ENCODE measurements at places on chromosomes 16 and 17.

GRCh38 chr16:24054741-24055491 is 201.2 kb upstream of the CACNG3 start:
- DNase-seq, result no peak

DNA sequence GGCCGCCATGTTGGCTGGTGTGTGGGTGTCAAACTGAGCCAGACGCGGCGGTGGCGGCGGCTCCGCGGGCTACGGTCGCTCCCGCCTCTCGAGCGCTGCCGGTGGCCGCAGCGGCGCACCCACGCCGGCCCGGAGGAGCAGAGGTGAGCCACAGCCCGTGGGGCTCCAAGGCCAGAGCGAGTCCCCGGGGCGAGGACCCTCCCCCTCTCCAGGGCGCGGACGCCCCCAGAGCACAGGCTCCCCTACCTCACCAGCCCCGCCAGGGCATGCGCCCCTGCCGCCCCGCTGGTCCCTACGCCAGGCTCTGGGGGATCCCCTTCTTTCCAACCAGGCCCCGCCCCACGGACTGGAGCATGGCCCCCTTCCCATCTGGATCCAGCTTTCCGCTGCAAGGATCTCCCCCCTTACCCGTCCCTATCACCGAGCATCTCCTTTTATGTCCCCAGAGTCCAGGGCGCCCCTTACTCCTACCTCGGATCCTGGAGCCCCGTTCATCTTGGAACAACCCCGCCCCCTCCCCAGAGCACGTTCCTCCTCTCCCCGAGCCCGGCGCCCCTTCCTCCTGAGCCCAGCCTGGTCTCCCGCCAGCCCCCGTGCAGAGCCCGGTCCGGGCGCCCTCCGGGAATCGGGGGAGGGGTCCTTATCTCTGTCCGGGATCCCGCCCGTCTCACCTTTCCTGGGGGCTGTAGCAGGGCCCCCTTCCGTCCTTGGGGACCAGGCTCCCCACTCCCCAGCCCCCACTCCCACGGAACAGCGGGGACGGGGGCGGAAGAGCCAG is 412 bp downstream of the EPN2 start:
- peak; percentile 16 for DNase-seq

DNA sequence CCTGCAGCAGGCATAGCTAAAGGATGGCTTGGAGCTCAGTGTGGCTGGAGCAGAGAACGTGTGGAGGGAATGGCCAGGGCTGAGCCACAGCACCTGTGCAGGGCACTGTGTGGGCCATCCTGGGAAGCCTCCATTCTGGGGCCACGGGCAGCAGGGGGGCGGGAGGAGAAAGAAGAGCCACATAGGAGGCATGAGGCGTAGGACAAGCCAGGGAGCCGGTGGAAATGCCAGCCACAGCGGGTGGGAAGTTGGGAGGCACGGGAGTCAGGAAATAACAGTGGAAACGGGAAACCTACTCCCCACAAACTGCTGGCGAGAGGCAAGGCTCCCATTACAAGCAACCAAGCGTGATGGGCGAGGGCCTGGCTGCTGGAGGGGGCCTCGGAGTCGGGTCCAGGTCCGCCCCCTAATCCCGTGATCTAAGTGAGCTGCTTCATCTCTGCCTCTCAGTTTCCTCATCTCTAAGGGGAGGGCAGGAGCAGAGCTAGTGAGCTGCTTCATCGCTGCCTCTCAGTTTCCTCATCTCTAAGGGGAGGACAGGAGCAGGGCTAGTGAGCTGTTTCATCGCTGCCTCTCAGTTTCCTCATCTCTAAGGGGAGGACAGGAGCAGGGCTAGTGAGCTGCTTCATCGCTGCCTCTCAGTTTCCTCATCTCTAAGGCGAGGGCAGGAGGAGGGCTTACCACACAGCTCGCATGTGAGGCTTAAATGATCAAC is 104.9 kb downstream of the ADCY9 start:
- no peak for DNase-seq

DNA sequence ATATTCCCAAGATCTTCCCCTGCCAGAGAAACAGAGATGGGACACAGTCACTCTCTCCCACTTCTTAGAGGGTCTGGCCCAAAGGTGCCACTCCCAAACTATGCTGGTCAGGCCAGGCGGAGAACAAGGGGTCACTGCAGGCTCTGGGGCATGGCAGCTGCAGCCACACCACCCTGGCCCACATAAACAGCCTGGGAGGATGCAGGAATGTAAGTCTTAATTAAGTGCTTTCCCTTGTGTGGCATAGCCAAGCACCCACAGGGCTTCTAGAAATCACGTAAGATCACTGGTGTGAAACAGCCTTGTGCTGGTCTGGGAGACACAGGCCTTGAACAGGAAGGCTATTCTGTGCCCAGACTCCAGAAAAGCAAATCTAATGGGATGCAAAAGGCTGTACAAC is 31.5 kb downstream of the ABCC12 start:
- DNase-seq, result no peak

DNA sequence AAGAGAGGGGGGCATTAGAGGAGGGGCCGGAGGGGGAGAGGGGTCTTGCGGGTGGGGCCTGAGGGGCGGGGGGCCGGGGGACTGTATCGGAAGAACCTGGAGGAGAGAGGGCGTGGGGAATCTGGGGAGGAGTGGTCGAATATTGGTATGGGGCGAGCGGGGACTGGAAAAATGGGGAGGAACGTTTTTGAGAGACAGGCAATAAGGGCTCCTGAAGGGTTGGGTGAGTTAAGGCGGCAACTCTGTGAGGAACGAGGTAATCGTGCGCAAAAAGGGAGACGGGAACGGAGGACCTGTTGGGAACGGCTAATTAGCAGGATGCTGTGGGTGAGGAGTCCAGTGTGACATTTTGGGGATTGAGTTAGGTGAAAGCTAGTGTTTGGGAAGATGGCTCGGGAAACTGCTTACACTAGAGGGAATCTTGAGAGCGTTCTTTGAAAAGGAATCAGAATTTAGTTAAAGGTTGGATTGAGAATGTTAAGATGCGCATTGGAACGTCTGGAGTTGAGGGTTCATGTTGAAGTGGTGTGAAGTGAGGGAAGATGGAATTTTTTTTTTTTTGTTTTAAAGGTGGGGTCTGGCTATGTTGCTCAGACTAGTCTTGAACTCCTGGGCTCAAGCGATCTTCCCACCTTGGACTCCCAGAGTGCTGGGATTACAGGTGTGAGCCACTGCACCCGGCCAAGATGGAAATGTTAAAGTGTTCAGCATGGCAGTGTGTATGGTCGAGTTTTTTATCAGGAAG is 662 bp downstream of the WIPF2 start:
- DNase-seq, result peak; percentile 10

DNA sequence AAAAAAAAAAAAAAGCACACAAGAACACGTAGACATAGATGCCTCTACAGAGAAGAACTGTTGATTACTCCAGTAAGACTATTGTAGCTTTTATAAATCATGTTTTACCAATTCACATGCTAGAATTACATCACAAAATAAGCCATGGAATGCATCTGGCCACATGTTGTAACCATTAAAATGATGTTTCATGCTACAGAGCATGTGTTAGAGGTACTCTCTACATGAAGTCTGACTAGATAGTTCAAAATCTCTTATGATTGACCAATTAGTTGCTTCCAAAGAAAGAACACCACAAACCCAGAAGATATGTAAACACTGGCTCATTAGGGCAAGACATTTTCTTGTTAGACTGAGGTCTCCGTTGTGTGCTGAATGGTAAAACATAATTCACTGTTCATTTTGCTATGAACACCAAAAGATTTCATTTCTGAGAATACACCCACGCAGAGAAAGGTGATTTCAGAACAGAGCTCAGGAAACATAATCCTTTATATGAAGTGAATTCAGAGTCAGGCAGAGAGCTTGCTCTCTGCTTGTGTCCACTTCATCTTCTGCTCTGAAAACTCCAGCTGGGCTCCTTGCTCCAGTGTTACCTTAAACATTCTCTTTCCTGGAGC is 411.4 kb upstream of the SOX9 start:
- no peak for DNase-seq

DNA sequence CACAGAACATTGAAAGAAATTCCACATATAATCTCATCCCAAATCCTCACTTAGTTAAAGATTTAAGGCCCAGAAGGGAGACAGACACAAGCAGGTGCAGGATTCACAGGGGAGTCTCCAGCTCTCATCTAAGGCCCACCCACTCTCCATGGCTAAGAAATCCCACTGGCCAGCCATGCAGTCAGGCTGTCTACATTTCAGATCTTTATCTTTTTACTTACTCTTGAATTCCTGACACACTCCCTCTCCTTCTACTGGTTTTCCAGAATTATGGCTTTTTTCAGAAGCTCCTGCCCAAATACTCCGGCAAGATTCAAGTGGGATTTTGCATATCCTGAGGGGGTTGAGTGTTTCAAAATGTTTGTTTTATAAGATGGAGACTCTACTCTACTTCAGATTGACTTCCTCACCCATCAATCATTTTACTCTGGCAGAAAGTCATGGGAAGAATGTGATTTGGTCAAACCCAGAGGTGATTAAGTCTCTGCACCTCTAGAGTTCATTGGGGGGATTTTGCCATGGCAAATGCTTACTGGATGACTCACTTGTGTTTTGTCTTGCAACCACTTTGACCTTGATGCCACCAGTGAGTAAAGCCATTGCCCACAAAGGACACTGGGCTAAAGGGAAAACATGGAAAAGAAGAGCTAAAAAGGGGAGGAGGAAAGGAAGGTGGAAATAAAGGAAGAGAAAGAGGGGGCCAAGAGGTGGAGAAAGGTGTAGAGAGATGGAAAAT is 688.8 kb upstream of the SALL1 start:
- DNase-seq, result no peak

GRCh38 chr16:89052890-89053724 is 40.5 kb upstream of the ACSF3 start:
- no peak for DNase-seq

GRCh38 chr16:1184156-1184868 is 31.4 kb downstream of the CACNA1H start:
- DNase-seq, result no peak

DNA sequence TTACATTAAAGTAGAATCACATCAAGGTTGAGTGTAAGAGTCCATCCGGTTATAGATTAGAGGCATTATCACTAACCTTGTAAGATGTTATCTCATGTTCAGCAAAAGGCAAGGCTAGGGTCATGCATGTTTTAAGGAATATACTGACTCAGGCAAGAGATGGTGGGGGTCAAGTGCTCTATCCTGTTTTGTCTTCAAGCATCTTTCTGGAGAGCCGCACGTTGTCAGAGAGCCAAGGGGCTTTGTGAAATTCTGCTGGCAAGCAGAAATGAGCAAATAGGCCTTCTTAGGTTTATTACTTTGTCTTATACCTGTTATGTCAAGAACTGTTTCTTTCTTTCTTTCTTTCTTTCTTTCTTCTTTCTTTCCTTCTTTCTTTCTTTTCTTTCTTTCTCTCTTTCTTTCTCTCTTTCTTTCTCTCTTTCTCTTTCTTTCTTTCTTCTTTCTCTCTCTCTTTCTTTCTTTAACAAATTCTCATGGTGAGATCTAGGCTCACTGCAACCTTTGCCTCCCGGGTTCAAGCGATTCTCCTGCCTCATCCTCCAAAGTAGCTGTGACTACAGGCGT is 47.3 kb upstream of the IL34 start:
- no peak for DNase-seq

DNA sequence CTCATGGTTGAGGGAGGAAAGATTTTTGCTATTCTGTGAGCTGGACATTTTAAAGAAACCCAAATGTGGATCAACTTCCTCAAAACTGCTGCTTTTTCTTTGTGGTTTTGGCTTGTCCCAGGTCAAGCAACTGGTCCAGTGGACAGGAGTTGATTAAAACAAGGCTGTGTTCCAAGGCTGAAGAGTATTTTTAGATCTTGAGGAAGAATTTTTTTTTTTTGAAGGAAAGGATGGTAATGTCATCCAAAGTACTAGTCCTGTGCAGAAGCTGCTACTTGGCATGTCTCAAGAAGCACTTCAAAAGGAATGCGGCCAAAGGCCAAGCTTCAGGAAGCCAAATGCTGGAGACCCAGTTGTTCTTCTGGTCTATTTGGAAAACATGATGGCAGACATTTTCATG is 8.0 kb upstream of the MYH2 start:
- no peak for DNase-seq

DNA sequence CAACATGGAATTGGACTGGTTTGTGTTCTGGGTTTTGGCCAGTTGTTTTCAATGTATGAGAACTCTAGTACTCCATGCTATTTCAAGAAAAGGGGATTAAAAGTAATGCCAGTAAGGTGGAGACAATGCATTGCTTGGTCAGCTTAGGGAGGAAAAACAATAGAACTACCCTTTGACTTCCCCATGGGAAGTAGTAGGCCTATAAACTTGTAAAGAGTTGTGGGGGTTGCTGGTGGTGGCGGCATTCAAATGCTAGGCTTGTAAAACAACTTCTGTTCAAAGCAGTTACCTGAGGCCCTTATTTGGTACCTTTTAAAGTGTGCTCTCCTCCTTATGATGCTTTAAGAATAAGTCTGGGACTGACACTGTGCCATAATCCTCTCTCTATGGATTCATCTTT is 9.4 kb downstream of the MAP3K3 start:
- no peak for DNase-seq

- DNase-seq, result no peak
These were observed 9.5 kb downstream of the PNMT start for GRCh38 chr17:39677542-39678339.

DNA sequence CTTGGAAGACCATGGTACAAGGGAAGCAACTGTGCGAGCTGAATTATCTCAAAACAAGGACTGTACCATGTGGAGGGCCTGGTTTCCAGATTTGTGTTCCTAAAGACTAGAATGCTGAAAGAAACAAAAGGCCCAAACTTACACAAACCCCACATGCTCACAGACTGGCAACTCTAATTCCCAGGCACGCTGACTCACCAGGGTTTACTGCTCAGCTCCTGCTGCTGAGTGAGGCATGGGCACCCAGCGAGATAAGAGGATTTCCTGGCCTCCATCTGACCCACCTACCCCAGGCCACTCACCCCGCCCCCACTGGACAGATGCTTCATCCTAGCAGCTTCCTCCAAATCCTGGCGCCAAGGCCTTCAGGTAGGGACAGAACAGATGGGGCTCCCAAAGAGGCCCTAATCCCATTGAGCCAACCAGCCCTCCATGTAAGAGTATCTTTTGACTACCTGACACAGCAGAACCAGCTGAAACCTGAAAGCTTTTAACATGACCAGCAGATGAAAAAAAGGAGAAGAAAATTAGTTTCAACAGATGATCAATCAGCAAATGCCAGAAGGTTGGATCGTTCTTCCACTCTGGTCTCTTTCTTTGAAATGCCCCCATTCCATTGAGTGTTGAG is 33.9 kb downstream of the DCUN1D3 start:
- no peak for DNase-seq

DNA sequence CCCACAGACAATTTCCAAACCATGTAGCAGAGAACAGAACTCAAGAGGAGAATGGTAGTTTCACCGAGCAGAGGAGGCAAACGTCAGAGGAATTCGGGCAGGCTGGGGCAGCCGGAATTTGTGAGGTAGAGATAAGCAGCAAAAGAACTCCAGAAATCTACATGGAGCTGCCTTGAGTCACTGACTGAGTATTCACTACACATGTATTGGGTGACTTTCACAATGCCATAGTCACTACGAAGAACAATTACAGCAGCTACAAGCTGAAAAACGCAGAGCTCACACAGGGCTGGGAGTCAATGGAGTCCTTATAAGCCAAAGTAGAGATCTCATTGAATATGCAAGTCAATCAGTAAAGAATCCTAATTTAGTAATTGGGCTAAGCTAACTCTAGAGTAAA is 13.4 kb downstream of the CMC2 start:
- no peak for DNase-seq

All from activated CD4-positive, alpha-beta T cell treated with anti-CD3 and anti-CD28 coated beads for 24 hours (primary cell).